Stimulated activated CD4-positive, alpha-beta T cell treated with anti-CD3 and anti-CD28 coated beads, Interleukin-1b, Interleukin-23, amount 100 ng/mL, for 4 hours (primary cell): ENCODE measurements at places on chromosomes 13 and 19.

DNA sequence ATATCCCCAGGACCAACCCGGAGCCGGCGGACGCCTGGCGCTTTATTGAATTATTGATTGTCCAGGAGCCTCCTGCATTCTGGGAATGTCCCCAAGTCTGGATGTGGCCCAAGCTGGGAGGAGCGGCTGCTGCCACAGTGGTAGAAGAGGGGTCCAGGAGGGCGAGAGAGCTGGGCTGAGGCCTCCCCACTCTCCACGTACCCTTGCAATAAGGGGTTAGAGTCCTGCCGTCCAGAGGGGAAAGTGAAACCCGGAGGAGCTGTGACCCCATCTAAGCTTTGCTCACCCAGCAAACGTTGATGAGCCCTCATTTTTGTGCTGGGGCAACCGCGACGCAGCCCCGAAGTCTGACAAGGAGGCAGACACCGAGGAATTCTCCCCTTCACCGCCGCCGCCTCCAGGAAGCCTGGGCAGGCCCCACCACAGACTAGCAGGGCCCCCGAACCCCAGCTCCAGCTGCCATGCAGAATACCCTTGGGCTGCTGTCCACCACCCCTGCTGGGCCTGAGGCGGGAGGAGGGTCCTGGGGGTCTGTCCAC, 1.4 kb upstream of the C2CD4C start:
- no peak for DNase-seq

DNA sequence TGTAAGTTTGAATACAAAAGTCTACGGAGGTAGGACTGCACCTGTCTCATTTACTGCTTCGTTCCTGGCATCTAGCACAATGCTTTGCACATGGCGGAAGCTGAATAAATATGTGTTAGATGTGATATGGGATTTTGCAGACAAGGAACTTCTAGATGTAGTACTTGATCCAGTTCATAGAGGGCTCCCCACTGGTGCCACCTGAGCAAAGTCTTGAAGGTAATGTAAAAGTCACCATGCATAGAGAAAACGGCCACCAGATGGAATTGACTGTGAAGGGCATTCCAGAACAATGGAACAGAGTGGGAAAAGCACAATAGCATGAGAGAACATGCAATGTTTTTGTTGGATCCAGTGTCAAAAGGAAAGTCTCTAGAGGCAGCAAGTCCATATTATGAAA, 209.3 kb downstream of the HS6ST3 start:
- no peak for DNase-seq

- no peak for DNase-seq
These were observed 91.3 kb downstream of the UQCRFS1 start for GRCh38 chr19:29121684-29122083.

GRCh38 chr13:33316890-33317289, 31.3 kb upstream of the STARD13 start:
- DNase-seq = no peak

GRCh38 chr13:75136151-75136550, 345.8 kb downstream of the TBC1D4 start:
- DNase-seq = no peak

DNA sequence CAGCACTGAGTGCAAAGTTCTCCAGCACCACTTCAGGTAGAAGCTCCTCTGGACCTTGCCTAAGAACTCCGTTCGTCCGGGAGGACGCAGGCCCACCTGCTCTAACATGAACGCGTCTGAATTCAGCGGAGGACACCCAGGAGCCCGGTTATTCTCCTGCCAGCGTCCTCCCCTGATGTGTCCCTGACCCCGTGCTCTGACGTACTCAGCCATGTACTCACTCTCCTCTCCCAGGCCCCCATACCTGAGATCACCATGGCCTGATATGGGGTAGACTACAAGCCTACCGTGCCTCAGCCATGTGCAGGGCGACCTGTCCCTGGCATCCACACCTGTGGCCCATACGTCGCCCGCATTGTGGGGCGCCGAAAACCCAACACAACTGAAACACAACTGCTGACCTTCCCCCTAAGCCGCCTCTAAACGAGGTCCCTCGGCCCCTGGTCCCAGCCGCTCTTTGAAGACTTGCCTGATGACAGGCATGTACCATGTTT, 744 bp upstream of the ZNF584 start:
- no peak for DNase-seq

DNA sequence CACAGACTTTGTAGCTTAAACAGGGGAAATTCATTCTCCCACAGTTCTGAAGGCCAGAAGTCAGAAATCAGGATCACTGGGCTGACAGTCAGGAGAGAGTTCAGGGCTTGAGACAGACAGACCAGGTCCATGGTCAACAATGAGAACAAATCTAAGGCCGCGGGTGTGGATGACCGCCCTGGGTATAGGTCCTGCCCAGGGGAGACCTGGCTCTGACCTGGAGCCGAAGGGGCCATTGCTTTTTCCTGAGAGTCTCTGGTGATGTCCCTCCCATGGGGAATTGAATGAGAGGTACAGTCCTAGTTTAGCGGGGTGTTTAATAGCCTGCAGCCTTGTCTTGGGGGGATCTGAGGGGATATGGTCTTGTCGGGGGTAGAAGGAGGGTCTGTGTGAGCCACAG, 25.2 kb upstream of the FBL start:
- DNase-seq = no peak

DNA sequence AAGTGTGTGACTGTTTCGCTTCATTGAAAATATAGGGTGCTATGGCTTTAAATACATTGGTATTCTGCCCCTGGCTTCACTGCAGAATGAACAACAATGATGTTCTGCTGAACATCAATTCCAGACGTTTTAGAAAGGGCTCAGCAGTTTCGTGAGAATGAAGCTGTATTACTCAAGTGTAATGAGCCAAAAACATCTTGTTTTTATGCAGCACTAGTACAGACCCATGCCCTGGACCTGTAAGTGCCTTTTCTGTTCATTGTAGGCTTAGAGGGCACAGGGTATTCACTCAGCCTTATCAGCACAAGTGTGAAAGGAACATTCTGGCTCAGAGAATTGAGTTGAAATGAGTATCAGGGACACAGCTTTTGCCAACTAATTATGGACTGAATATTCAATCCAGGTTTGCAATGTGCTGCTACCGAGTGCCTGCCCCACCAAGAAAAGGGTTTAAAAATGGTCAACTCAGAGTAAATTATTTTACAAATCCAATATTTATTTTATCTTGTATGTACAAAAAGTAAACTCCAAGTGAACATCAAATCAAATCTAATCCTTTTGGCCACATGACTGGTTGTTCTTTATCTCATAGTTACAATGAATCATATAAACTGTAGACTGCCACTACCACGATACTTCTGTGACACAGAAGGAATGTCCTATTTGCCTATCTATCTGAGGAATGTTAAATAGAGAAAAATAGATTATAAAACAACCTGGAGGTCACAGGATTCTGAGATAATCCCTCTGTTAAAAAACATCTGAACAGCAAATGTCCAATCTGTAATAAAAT, 362.8 kb downstream of the NALCN start:
- no peak for DNase-seq

- DNase-seq = no peak
These were observed 461 bp upstream of the HSPB6 start for GRCh38 chr19:35757231-35757748.

GRCh38 chr13:106464076-106464475, 71.4 kb downstream of the EFNB2 start:
- DNase-seq = no peak

GRCh38 chr13:20190076-20190475, 2.7 kb downstream of the GJB2 start:
- DNase-seq = no peak

DNA sequence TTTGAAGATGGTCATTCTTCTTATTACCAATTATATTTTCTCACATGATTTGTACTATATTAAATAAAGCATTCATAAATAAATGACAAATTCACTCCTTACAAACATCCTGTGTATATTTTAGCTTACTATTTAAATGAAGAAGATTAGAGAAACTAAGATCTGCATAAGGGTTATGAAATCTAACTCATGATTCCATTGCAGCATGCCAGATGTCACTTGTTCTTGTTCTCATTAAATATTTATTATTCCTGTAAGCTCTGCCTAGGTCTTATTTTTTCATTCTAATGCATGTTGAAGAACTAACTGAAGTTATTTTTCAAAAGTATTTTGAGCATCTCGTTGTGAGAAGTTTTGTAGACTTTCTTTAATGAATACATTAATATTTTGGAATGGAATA, 18.3 kb downstream of the NUP58 start:
- DNase-seq = no peak

DNA sequence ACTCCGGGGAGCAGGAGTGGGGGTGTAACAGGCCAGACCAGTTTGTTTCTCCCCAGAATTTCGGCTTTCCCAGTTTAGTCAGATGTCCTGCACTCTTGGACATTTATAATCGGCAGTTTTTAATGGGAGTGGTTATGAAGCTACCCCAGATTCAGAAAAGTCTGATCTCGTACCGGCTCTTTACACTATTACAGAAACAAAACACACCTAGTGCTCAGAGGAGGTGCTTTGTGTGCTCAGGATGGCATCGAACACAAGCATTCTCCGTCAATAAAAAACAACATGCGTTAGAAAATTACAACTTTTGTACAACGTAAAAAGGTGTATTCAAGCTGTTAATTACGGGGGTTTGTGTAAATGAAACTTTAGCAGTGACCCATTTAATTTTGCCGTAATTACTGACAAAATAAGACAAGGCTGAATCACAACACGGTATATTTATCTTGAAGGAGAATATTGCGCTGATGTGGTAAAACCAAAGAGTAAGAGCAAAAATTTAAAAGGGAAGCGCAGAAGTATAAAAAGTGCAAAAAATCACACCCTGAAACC, 6.6 kb upstream of the SOX1 start:
- no peak for DNase-seq

DNA sequence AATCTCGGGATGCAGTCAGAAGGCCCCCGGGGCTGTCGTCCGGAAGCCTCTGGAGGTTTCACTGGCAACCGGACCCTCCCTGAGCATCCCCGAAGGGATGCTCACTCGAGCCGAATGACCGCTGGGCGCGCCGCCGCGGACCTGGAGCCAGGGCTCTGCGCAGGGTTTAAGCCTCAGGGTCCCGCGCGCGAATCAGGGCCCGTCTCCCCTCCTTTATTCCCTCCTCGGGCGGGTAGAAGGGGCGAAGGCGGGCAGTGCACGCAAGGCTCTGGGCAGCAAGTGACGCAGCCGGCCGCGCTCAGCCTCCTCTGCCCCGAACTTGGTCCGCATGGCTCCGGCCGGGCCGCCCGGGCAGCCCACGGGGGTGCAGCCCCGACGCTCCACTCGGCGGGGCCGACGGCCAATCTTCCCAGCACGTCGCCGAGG, 572 bp downstream of the SHISA2 start:
- no peak for DNase-seq

GRCh38 chr13:51843529-51843928, 1.4 kb downstream of the TMEM272 start:
- no peak for DNase-seq

DNA sequence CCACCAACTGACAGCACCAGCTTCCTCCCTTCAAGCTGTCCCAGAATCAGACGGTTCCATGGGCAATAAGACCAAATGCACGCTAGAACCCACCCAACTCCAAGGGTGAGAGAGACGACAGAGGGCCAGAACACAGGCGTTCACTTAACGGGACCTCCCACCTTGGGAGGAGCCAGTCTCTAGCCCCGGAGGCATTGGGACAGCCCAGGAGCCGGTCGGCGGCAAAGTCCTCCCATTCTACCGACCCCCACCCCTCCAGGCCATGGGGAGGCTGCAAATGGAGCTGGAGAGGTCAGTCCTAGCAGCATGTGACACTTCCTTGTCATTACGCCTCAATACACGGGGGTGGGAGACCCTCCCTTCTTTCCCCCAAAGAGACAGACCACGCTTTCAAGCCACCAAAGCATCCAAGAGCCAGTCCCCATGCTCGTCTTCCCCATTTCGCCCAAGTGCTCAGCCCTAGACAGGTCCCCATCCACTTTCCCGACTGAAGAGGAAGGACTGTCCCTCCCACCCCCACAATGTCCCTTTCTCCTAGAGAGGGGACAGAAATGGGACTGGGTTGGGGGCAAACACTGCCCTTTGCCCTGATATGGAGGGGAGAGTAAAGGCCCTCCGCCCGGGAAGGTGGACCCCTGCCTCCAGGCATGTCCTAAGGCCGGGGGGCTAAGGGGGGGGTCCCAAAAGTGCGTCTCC, 964 bp downstream of the KHSRP start:
- DNase-seq = no peak

DNA sequence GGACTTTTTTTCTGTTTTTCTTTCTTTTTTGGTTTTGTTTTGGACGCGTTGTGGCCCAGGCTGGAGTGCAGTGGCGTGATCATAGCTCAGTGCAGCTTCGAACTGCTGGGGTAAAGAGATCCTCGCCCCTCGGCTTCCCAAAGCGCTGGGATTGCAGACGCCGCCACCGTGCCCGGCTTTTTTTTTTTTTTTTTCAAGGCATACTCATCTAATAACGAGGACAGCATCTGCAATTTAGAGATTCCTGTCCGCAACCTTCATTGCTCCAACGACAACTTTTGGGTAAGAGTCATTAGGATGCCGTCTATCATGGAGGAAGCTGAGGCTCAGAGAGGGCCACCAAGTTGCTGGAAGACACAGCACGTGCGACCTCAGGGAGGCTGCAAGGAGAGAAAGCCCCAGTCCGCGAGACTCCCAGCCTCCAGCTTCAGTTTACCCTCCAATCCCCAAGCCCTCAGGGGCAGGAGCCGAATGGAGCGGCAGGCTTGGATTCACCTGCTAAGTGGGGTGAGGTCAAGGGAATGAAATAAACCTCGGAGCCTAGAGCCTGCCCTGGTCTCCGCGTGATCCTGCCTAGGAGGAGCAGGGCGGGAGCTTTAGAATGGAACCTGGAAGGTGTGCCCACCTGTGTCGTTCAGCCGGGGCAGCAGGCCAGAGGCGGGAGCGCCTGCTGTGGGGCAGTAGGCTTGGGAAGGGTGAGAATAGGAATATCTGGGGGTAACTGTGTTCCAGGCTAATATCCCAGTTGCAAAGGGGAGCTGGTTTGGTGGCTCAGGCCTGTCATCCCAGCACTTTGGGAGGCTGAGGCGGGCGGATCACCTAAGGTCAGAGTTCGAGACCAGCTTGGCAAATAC, 676 bp upstream of the POLRMT start:
- no peak for DNase-seq

GRCh38 chr13:100954430-100955305, 280.1 kb upstream of the TMTC4 start:
- DNase-seq = no peak

DNA sequence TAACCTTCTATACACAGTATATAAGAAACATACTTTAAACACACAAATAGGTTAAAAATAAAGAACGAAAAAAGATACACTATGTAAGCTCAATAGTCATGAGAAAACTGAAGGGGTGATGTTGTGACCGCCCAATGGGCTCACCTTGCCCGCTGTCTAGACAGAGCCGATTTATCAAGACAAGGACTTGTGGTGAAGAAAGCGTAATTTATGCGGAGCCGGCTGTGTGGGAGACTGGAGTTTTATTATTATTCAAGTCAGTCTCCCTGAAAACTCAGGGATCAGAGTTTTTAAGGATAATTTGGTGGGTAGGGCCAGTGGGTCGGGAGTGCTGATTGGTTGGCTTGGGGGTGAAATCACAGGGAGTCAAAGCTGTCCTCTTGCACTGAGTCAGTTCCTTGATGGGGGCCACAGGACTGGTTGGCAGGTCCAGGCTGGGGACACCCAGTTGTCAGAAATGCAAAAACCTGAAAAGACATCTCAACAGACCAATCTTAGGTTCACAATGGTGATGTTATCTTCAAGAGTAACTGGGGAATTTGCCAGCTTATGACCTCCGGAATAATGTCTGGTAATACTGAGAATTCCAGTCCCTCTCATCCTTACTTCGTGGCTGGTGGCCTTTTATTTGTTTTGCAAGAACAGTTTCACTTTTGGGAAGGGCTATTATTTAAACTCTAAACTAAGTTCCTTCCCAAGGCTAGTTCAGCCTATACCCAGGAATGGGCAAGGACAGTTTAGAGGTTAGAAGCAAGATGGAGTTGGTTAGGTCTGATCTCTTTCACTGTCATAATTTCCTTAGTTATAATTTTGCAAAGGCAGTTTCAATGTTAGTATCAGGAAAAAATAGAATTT, 96.6 kb downstream of the UBL3 start:
- DNase-seq = no peak
